ENCODE measurements at places on chromosomes 16 and 17.

GRCh38 chr17:44352828-44353671, 7.9 kb downstream of the GRN start:
- no peak overlapping the region for H3K27ac ChIP-seq
- peaks cover 3% of the 10 kb centered on the region for H3K36me3 ChIP-seq
- peak overlapping the region; percentile 35 for H3K4me3 ChIP-seq

DNA sequence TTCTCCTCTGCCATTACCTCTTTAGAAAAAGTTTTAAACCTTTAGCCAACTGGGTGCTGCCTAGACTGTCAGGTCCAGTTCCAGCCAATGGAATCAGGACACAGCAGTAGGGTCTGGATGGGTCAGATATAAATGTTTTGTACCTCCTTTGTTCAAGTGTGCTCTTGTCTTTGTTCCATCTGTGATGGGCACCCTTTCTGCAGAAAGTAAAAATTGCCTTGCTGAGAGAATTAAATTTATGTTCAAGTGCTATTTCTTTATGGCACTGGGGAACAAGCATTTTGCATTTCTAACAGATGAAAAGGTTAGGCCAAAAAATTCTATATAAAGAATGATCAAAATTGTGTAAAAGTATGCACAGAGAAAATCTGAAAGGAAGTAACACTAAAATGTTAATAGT, 5.2 kb upstream of the HP start:
- H3K27me3 ChIP-seq, result peaks cover 3% of the 10 kb centered on the region
- no peak overlapping the region for H3K27ac ChIP-seq
- no peak for DNase-seq
- H3K4me3 ChIP-seq, result no peak overlapping the region
- no peaks in the 10 kb centered on the region for H3K36me3 ChIP-seq

DNA sequence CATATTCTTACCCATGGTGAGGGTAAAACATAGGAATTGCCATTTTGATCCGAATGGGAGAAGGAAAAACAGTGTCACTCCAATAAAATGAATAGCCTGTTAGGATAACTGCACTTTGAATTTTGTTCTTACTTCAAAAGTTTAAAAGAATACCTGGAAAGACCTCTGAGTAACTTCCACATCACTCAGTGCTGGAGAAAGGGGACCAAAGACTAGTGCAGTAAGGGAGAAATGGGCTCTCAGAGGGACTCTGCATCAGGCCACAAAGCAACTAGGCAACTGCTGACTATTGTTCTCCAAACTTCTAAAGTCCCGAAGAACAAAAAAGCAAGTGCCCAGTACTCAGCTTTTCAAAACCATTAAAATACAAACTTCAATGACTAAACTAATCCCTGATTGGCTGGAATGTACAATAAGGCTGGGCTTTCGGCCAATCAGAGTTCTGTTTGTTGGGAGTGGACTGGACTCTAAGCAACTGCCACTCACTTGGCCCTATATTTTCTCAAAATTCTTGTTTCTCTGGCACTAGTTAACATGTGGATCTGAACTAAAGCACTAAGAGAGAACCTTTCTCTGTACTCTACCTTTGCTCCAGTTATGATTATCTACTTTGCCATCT, 6.2 kb downstream of the DNAJC7 start:
- no peaks in the 10 kb centered on the region for H3K27me3 ChIP-seq
- H3K4me1 ChIP-seq, result peaks cover 35% of the 10 kb centered on the region
- no peak for DNase-seq
- peak overlapping the region; percentile 26 for H3K27ac ChIP-seq
- no peak overlapping the region for H3K4me3 ChIP-seq
- peaks cover 17% of the 10 kb centered on the region for H3K36me3 ChIP-seq

- DNase-seq, result peak; percentile 11
- H3K4me3 ChIP-seq, result no peak overlapping the region
- H3K27ac ChIP-seq, result no peak overlapping the region
- H3K36me3 ChIP-seq, result no peaks in the 10 kb centered on the region
These were observed 23.1 kb upstream of the C16orf78 start for GRCh38 chr16:49350265-49351095.

Measured in T-helper 2 cell treated with Interferon-gamma antibody and Interleukin-4, amounts not matched to agents 5 μg/mL and 100 μg/mL, for 36 hours (primary cell).